Suprapubic skin (tissue), 4 donors: ENCODE measurements at places on chromosomes 4 and X.

DNA sequence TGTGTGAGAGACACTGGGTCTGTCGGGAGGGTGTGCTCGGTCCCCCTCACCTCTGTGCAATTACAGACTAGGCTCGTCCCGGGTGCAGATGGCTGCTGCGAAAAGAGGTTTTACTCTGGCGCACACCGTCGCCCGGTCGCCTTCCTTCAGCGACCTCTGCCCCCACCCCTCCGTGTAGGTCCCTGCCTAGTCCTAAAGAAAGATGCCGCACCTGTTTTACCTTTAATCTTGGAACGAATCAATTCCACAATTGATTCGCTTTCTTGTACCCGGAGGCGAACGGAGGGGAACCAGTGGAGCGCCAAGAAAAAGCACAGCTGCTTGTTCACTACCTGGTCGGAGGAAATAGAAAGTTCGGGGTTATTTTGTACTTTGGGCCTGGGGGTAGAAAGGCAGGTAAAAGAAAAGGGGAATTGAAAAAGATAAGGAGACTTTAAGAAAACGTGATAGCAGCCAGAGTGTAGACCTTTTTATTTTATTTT is 1.2 kb downstream of the NPNT start:
- DNase-seq, result no peak

GRCh38 chrX:154727871-154728270 is 23.0 kb downstream of the GAB3 start:
- DNase-seq, result peak; percentile 73

DNA sequence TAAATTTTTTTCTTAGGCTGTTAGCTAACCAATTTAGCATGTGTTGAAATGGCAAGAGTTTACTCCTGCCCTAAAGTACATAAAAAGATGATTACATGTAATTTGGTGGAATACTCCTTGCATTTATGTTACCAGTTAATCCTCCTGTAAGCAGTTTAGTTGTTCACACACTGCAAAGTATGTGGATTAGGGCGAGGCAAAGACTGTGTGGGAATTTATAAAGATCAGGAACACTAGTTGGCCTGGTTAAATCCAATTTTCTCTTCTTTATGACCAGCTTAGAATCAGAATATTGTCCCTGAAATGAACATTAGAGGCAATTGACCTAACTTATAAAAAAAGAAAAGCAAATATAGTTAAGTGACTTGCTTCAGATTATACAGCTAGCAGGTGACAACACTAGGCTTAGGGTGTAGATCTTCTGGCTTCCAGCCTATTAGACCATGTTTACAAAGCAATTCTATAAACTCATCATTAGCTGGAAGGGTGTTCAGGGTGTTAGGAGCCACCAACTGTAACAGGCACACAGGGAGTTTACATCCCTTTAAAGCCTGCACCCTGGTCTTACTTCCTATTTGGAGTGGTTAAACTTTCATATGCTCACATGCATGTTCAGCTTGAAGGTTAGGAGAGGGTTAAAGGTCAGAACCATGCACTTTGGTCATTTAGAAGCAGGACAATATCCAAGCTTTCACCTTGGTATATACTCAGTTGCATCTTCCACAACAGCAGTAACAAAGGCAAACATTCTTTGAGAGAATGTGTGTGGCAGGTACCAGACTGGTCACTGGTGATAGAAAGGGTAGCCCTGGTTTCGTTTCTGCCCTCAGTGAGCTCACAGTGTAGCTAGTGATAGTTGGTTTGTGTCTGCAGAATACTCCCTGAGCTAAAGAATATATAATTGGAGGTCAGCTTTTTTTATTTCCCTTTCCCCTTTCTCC is 72.6 kb downstream of the GC start:
- DNase-seq, result no peak

- no peak for DNase-seq
These were observed 786 bp upstream of the ZFX start for GRCh38 chrX:24148535-24149350.

GRCh38 chr4:113732-114131 is 10.6 kb upstream of the ZNF718 start:
- DNase-seq, result no peak

- no peak for DNase-seq
These were observed 1.3 kb upstream of the MGAT4D start for GRCh38 chr4:140499391-140499790.

- no peak for DNase-seq
These were observed 7.9 kb upstream of the ADAM29 start for GRCh38 chr4:174910271-174910670.

DNA sequence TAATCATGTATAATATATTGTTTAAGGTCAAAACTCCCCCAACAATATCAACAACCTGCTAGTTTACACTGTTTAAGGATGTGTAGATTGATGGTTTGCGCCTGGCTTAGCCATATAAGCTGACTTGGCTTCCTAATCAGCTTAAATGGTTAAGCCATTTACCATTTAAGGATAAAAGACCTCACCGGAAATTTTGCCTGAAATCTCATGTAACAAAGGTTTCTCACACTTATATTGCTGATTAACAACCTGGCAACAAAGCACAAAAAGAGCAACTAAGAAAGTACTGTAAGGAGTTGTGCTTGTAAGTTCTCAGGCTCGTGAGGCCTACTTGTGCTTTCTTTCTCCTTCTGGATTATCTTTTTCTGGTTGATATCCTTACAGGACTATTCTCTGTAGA is 485.2 kb downstream of the GABRG1 start:
- DNase-seq, result no peak

DNA sequence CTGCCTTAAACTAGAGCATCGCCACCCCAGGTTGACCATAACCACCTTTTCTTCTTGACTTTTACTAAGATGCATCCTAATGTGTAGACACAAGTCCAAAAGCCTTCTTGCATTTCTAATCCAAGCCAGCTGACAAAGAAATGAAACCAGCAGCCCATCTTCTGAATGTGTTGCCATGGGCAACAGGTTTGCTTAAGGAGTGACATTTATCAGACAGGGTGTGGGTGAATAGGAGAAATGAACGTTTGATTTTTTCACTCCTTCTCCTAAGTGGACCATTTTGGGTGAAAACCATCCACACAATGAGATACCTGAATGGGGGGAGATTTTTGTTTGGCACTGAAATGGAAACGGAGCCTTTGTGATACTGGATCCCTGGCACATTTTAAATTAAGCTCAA is 72.7 kb upstream of the C4orf50 start:
- DNase-seq, result no peak

DNA sequence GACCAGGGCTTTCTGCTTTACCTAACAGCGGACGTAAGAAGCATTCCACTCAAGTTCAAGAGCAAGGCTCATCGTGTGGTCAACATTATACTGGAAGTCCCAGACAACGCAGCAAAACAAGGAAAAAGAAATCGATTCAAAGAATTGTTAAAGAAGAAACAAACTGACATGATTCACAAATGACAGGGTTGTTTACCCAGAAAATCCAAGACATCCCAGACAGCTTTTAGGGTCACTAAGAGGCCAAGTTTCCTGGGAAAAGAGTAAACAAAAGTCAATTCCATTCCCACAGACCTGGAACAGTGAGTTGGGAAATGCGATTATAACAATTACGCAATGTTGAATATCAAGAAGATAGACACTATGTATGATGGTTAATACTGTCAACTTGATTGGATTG is 21.5 kb upstream of the HTRA3 start:
- no peak for DNase-seq

GRCh38 chr4:6262847-6263487 is 6.7 kb upstream of the WFS1 start:
- no peak for DNase-seq

GRCh38 chr4:152870606-152871005 is 65.5 kb upstream of the FHDC1 start:
- DNase-seq, result no peak

DNA sequence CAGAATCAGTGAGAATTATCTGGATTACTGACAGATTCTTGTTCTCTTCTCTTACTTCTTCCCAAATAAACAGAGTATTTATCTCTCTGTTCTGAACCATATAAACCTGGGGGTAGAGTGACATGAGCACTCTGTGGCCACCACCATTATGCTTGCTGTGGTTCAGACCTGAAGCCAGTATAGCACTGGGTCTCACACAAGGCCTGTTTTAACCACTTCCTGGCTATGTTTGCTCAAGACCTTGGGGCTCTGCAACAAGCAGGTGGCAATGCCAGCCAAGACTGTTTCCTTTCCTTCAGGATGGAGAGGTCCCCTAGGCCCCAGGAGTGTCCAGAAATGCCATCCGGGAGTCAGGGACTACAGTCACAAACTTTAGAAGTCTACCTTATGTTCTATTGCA is 21.7 kb upstream of the HEPH start:
- DNase-seq, result no peak

DNA sequence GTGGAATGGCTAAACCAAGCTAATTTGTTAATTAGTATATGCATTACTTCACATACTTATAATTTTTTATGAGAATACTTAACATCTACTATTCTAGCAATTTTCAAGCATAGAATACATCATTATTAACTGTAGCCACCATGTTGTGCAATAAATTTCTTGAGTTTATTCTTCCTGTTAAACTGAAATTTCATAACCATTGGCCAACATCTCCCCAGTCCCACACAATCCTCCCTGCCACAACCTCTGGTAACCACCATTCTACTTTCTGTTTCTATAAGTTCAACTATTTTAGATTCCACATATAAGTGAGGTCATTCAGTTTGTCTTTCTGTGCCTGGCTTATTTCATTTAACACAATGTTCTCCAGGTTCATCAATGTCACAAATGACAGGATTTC is 208.5 kb downstream of the PPP4R3C start:
- no peak for DNase-seq
